ENCODE measurements at places on chromosomes 2 and 18.
A peak's percentile ranks its signal among the peaks of the same experiment; 100 is the strongest.

GRCh38 chr18:37967261-37967660, 401.7 kb upstream of the CELF4 start:
- no peak for DNase-seq

- DNase-seq = no peak
Observed at GRCh38 chr2:160077912-160078810, 15.7 kb upstream of the PLA2R1 start.

DNA sequence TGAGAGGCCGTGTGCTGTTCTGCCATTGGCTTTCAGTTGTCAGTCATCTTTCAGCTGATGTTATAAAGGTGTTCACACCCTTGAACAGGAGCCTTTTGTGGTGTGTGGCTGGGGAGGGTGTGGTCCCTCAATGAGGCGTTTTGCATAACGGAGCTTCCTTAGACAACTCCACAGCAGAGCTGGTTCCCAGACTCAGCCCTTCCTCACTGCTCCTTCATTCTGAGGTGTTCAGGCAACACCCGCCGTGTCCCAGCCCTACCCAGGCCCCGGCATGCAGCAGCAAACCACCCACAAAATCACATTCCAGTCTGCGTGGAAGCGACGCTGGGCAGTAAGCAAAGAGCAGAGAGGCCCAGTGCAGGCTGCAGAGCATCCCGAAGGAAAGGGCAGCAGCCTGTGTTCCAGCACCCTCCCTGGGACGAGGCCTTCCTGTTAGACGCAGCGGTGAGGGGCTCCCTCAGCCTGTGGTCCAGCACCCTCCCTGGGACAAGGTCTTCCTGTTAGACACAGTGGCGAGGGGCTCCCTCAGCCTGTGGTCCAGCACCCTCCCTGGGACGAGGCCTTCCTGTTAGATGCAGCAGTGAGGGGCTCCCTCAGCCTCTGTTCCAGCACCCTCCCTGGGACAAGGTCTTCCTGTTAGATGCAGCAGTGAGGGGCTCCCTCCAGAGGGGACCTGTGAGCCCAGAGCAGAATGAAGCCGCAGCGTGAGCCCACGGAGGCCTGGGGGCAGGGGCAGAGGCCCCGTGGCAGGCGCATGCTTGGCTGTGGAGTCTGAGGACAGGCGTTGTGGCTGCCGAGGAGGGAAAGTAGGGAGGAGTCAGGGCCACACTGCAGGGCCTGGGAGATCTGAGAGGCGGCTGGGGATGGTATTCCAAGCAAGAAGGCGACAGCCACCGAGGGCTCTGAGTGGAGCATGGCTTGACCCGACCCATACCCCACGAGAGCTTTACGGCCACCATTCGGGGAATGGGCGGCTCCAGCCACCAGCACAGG, 201.8 kb upstream of the HDAC4 start:
- peak; percentile 48 for DNase-seq

- DNase-seq = no peak
Observed at GRCh38 chr2:16010011-16010410, 69.7 kb downstream of the MYCN start.

GRCh38 chr2:225069477-225069876, 27.2 kb upstream of the DOCK10 start:
- DNase-seq = no peak

DNA sequence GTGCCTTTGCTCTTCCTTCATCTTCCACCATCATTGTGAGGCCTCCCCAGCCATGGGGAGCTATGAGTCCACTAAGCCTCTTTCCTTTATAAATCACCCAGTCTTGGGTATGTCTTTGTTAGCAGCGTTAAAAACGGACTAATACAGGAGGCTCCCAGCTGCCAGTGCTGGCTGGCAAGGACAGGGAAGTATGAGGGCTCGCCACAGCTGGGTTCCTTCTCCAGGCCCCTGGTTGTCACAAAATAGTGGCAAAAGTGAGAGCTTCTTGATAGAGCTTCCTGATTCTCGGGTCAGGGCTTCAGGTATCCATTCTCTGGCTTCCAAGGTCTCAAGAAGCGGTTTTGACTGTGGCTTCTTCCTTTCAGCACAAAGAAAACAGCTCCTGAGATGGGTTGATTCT, 85.0 kb downstream of the ZNF516 start:
- no peak for DNase-seq

GRCh38 chr2:10289891-10290290, 12.8 kb upstream of the HPCAL1 start:
- no peak for DNase-seq

- DNase-seq = no peak
Observed at GRCh38 chr2:20578895-20579825, 71.7 kb downstream of the HS1BP3 start.

DNA sequence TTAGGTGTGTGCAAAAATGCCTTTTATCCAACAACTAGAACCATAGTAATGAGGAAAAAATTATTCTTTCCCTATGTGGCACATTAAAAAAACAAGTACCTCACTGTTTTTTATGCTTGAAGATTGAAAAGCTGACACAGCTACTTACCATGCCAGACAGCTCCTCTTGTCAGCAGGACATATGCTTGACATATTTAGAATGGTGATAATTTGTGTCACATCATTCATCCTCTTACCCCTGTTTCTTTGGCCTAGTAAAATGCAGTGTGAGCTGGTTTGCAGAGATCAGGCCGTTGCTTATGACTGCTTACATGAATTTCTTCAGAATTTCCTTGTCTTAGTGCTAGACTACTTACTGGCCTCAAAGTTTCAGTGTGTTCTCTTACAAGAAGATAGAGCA, 869.9 kb downstream of the LRP1B start:
- DNase-seq = no peak

- DNase-seq = no peak
Observed at GRCh38 chr2:26170795-26171194, 2.1 kb upstream of the GAREM2 start.

GRCh38 chr2:210440206-210440605, 36.4 kb downstream of the LANCL1 start:
- DNase-seq = no peak

GRCh38 chr2:27441958-27442919, at the start of gene KRTCAP3:
TSS of gene KRTCAP3 (plus strand) at chr2:27442381. CDS start at chr2:27442413, 32 bp downstream.
- peak; percentile 73 for DNase-seq

GRCh38 chr18:77393519-77393918, 143.9 kb downstream of the GALR1 start:
- no peak for DNase-seq

DNA sequence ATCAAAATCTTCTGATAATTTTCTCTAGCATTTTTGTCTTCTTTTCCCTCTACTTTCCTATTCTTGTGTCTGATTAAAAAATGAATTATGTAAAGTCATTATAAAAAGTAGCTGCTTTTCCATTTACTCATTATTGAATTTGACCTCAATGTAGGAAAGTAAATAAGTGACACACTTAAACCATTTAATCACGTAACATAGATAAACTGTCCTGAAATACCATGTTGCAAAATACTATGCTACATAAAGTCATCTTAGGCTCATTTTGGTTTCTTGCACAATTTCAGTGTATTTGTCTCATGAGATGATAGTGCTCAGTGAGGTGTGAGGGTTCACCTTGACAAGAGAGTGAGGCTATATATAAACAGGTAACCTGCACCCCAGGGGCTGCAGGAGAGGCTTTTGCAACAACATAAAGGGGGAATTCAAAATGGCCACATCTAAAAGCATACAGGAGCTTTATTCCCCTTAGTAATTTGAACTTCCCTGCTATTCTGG, 502.7 kb downstream of the RNF144A start:
- no peak for DNase-seq

DNA sequence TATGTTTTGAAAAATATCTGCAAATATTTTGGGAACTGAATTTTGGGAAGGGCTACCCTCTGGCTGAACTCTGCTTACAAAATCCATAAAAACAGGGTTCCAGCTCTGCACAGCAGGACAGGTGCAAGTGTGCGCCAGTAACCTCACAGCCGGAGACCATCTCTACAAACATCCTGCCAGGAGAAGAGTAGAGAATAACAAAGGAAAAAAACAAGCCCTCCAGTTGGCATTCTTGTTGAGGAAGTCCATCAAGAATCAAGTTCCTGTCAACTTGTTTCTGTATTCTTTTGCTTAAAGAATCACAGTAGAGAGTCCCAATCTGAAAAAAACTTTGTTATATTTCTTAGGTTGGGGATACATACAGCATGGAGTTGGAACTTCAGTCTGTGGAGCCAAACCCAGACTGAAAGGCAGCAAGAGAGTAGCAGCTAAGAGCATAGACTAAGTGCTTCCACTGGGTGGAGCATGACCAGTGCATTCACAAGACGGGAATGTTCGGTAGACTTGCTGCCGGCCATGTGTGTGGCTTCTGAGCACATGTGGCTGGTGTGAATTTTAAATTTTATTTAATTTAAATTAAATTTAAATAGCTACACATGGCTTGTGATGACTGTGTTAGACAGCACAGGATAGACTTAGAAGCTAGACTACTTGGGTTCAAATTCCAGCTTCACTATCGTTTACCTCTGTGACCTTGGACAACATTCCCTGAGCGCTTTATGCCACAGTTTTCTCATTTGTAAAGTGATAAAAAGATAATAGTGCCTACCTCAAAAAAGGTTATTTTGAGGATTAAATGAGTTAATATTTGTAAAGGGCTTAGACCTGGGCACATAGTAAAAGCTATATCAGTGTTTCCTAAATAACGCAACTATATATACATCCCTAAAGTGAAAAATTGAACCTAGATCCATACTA, 41.9 kb downstream of the SPTBN1 start:
- DNase-seq = no peak

DNA sequence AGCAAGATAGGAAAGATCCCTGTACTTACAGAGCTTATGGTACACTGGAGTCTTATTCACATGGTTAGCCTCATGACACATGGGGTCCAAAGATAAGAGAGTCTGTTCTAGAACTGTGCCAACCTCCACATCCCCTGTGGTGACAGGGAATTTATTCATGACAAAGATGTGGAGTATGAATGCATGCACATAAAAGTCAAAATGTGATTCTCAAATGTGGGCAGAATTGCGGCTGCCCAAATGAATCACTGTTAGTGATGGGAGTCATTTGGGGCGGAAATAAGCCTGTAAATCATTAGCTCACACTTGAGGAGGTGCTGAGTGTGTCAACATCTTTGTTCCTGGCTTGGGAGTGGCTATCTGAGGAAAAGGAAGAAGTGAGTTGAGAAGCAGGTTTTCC, 560.6 kb downstream of the SLC4A3 start:
- no peak for DNase-seq

Measured in CD4-positive, alpha-beta T cell treated with Interleukin-17A for 1 hour (primary cell).